RWPE2 (cell line): ENCODE measurements at places on chromosomes 7 and 10.
A peak's percentile ranks its signal among the peaks of the same experiment; 100 is the strongest.

GRCh38 chr10:90480466-90480865, 377.4 kb downstream of the HTR7 start:
- no peak for DNase-seq

- DNase-seq, result no peak
Observed at GRCh38 chr7:76069238-76069638, 21.3 kb downstream of the MDH2 start.

GRCh38 chr7:84190016-84190705, 4.4 kb downstream of the SEMA3A start:
- no peak for DNase-seq

GRCh38 chr10:42952349-42952748, 124.5 kb upstream of the RET start:
- peak; percentile 66 for DNase-seq

DNA sequence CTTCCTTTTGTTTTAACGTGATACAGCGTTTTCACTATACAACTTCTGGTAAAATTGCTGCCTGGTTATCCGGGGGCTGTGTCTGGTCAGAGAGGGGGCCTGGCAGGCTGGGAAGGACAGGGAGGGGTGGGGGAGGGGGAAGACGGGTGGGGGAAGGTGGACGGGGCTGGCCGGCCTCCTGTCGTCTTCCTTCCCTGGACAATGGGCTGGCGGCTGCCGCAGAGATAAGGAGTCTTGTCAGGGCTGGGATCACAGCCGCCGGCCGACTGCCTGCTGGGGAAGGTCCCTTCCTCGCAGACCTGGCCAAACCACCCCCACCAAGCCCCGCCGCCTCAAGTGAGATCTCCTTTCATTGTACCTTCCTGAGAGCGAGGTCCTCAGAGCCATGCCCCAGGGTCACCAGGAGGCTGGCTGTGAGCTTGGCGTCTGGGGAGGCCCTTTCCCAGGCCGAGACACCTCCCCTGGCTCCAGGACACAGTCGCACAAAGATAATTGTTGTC, 151.2 kb upstream of the TNRC18 start:
- DNase-seq, result no peak
